ENCODE measurements at places on chromosomes 4 and X.

- DNase-seq, result no peak
Observed at GRCh38 chr4:15254236-15254880, 173.5 kb upstream of the C1QTNF7 start.

GRCh38 chrX:100477958-100478357 is 67.9 kb upstream of the PCDH19 start:
- no peak for DNase-seq

DNA sequence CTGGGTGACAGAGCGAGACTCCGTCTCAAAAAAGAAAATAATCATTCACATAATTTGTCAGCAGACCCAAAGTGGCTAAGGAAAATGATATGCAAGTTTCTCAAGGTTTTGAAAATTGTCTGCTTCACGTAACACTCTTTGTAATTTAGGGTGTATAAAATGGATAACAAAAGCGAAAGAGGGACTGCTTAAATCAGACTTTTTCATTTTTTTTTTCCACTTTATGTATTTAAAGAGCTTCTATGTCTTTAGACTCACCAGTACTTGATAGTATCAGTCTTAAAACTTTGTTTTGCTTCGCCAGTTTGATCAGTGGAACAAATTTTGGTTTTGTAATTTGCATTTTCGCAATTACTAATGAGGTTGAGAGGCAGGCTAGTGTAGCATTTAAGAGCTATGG is 34.6 kb downstream of the USP9X start:
- no peak for DNase-seq

GRCh38 chr4:174012135-174012885 is 271.2 kb downstream of the FBXO8 start:
- no peak for DNase-seq

DNA sequence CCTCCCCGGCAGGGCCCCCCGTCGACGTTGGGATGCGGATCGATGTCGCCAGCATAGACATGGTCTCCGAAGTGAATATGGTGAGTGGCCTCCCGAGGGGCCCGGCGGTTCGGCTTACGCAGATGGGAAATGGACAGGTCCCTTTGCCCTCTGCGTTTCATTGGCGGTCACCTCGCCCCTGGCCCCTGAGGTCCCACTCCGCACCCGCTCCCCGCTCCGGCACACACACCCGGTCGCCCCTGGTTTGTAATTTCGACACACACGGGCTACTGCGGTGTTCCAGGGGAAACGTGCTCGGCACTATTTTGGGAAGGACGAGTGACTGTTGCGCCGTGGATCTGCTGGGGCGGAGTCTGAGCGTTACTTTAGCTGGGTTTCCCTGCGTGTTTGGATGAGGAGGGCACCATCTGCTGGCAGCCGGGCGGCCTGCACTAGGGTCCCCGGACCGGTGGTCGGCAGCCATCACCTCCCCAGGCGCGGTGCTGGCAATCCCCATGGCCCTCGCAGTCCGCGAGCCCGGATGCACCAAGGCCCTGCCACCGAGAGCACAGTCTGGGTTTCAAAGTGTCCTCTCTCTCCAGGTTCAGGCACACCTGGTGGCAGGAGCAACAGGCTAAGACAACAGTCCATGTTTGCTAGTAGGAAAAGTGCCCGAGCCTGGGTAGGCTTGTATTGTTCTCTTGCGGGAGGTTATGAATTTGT is 1.2 kb downstream of the GABRB1 start:
- DNase-seq, result peak; percentile 39

GRCh38 chr4:14196131-14196530 is 568.6 kb upstream of the BOD1L1 start:
- DNase-seq, result peak; percentile 18

DNA sequence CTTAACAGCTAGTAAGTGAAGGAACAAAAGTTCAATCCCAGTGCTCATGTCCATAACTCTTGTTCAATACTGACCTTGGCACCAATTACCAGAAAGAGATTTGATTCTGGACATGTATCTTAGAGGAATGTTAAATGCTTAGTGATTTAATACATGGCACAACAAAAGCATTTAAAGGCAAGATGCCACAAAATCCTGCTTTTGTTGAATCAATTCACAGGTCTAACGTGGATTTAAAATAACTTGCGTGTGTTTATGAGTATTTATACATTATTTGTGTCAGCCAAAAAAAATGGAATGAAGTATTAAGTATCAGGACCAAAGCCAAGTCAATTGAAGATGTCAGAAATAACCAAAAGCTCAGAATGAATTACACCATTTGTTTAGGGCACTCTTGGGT is 85.4 kb upstream of the GIMD1 start:
- DNase-seq, result no peak

DNA sequence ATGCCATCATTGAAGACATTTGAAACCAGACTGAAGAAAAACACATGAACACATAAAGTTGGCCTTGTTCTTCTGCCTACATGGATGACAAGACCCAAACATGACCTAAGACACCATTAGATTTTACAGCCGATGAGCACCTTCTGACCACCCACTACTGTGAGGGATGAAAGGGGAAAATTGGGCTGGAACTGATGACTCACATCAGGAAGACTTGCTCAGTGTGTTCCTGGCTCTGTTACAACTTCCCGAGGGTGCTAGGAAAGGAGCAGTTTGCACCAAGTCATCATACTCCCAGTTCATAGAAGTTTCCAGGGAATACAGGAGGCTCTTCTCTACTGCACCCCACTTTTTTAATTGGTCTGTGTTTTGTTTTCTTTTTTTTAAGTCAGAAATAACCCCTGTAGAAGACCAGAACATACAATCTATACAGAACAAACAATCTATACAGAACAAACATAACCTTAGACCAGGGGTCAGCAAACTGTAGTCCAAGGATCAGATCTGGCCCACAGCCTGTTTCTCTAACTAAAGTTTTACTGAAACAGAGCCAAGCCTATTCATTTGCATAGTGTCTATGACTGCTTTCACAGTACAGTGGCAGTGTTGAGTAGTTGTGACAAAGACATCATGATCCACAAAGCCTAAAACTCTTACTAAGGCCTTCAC is 25.3 kb downstream of the BTC start:
- DNase-seq, result no peak

DNA sequence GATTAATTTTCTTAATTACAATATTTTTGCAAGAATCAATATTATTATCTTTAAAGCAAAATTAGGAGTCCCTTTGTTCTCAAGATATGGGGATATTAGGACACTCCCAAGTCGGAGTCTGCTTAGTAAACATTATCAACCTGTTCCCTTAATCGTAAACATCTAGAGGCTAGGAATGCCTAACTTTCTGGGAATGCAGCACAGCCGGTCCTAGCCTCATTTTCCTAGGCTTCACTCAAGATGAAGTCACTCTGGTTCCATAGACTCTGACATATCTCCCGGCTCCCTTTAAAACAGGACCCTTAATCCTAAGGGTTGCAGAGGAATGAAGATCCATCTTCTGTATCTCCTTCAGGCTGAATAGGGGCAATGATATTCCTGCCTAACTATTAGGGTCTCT is 367.6 kb downstream of the GPM6A start:
- DNase-seq, result no peak

DNA sequence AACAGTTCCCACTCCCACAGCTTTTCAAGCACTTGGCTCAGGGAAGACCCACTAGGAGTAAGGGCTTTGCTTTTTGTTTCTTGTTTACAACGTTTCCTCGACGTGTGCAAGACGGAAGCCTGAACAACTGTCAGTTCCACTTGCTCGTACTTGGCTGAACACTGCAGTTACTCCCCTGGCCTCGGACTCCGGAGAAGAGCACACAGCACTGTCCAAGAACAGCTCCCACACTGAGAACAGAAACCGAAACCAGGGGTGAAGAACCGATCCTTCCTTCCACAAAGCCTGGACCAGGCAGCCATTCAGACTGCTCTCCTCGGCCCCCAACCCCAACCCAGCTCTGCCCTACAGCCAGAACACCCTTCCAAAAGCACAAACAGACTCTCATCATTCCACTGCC is 25.5 kb downstream of the IRF2 start:
- DNase-seq, result no peak

DNA sequence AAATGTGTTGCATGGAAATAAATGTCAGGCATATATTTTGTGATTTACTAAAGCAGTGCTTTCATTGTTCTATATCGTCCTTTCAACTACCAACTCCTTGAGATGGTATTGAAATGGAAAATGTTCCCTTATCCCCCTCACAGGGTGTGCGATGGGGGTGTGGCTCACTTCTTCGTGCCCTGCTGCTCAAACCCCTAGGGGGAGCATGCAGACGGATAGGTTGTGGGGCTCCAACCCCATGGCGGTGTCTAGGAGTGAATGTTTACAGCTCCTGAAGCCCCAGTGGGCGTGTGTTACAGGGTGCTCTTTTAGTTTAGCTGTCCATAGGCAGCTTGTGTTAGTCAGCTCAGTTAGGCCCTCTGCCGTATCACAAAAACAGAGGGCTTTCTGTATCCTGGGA is 287.7 kb upstream of the EMCN start:
- no peak for DNase-seq

DNA sequence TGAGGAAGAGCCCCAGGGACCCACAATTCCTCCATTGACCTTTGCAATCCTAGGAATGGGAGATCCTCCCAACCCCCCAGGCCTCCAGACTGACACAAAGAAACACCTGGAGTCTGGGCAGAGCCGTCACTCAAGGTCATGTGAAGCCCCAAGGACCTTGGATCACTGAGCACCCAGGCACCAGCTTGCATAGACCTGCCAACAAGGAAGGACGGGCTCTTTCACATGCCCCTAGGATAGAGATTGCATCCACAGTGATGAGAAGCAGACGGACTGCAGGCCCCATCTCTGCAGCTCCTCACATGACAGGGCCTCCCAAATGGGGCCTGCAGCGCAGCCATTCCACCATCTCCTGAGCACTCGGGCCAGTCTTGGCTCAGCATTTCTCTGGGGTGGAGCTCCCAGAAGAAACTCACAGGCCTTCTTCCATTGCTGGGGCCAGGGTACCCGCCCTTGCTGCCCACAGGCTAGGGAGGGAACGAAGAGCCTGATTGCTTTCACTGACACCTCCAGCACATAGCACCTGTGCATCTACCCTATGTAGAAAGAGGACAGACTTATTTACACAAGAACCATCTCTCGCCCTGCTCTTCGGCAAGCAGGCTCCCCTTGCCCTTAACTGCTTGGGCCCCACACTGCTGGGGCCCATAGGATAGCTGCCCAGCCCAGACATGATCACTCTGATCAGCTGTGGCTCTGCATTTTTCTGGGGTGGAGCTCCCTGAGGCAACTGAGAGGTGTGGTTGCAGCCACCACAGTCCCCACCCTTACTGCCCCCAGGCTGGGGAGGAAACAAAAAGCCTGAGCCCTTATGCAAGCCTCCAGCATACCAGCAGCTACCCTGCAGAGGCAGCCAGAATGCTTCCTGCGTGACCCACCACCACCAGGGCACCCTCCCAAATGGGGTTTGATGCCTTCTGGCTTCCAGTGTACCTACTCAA is 185.7 kb upstream of the ZCCHC13 start:
- no peak for DNase-seq

GRCh38 chr4:33959519-33959918 is 2284.8 kb downstream of the ARAP2 start:
- no peak for DNase-seq

DNA sequence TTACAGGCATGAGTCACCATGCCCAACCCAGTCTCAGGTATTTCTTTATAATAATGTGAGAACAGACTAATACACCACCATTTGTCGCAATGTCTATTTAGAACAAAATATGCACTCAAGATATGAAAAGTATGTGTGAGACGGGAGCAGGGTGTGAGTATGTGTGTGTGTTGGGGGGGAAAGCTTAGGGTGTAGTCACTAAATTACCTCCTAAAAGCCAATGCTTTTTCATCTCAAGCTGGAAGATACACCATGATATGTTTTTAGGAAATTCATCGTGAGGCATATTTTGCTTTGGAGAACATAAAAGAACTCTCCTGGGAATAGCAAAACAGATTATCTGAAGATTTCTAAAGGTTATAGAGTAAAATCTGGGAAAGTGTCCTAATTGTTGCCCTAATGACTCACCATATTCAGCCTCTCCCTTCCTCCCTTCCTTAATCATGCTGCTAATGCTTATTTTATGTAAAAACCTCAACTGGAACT is 262.7 kb downstream of the PDHA2 start:
- DNase-seq, result no peak

- peak; percentile 87 for DNase-seq
Observed at GRCh38 chr4:77156912-77157858, at the start of gene CCNG2. CCNG2 (plus strand) TSS chr4:77157207; CDS start chr4:77158533, 1,326 bp downstream.

- no peak for DNase-seq
Observed at GRCh38 chr4:76280488-76281441, 25.8 kb upstream of the STBD1 start.

GRCh38 chr4:10095296-10095991 is 21.2 kb downstream of the WDR1 start:
- DNase-seq, result no peak

DNA sequence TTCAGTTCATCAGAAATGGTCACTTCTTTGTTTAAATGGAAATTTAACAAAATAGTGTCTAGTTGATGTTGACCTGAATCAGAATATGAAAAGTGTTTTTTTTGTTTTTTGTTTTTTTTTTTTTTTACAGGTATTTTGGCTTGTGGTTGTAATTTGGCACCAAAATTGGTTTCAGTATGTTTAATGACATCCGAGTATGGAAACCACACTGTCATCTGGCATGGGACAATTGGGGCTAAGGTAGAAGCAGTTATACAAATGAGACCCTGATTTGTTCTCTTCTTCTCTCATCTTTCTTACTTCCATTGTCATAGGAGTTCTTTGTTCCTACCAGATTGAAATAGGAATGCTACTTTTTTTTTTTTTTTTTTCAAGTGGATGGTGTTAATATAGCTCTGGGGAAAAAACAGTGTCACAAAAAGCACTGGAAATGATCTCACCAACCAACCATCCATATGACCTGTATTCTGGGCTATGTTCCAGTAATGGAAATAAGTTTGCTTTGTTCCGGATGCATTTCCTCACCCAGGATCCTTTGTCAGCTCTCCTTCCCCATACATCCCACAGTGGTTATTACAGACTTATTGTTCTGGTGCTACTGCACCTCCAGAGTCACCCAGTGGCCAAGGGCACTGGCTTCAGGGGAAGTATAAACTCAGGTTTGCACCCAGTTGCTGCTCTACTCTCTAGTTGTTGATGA is 95.8 kb downstream of the ATXN3L start:
- DNase-seq, result peak; percentile 62

- no peak for DNase-seq
Observed at GRCh38 chr4:17241835-17242234, 270.1 kb downstream of the QDPR start.

GRCh38 chr4:145773581-145774234 is 93.8 kb downstream of the C4orf51 start:
- DNase-seq, result no peak

DNA sequence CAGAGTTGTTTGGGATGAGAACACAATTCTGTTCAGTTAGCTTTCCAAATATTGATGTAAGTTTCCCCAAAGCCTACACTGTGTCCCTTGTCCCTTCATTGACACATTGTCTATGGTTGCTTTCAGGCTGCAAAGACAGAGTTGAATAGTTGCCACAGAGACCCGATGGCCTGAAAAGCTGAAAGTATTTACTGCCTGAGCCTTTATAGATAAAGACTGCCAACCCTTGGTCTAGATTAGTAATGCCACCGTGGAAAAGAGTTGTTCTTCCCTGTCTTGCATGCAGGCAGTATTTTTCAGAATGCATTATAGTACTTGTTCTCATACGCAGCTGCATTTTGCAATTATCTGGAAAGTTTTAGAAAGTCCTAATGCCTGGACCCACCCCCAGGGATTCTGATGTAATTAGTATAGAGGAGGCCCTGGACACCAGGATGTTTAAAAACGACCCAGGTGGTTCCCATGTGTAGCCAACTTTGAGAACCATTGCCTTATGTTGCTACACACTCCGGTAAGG is 180.8 kb downstream of the FRMPD4 start:
- DNase-seq, result no peak

GRCh38 chrX:13263560-13264251 is 56.1 kb downstream of the ATXN3L start:
- DNase-seq, result no peak

GRCh38 chr4:121656269-121656641 is 40.5 kb downstream of the ANXA5 start:
- DNase-seq, result no peak
